T-helper 1 cell (primary cell): ENCODE measurements at places on chromosomes 1 and 21.

- DNase-seq: no peak
Measured at GRCh38 chr1:44860891-44861425, 17.9 kb upstream of the PTCH2 start.

DNA sequence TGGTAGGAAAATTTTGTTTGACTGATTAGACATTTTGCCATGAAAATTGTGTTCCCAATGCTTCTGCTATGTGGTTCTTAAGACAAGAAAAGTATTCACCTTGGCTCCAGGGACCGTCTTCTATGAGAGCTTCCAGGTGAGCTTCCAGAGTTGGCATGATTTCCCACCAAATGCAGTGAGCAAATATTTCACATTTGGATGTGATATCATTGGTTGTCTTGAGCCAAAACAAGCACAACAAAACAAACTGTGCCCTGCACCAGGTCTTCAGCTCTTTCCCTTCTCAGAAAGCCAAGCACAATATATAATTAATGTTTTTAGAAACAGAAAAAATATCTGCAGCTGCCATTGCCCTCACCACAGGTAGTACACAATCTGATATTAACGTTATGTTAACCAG is 1009.0 kb downstream of the PLA2G4A start:
- no peak for DNase-seq

DNA sequence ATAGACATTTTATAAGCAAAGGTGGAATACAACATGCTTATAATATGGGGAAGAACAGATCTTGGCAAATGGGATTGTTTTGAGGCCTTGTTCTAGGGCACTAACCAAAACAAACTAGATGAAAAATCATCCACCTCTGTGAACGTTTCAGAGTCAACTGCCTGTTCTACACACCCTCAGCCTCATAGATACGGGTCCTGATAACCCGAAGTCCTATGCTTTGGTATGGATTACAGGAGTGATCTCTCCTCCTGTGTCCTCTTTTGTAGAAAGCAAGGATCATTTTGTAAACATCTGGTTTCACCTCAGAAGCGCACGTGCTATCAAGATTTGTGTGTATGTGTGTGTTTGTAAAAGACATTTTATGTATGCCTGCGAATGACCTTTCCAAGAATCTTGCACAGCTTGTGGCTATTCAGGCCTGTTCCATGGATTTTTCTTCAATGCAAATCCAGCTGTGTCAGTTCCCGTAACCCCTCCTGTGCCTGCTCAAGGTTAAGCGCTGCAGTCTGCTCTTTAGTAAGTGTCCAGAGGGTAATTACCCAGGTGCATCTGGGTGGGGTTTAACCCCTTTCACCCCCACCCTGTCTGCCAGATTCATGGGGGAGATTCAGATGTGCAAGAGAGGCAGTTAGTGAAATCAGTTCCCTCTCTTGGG is 132.4 kb downstream of the ROR1 start:
- no peak for DNase-seq

GRCh38 chr1:55592122-55592521 is 377.0 kb upstream of the USP24 start:
- no peak for DNase-seq

DNA sequence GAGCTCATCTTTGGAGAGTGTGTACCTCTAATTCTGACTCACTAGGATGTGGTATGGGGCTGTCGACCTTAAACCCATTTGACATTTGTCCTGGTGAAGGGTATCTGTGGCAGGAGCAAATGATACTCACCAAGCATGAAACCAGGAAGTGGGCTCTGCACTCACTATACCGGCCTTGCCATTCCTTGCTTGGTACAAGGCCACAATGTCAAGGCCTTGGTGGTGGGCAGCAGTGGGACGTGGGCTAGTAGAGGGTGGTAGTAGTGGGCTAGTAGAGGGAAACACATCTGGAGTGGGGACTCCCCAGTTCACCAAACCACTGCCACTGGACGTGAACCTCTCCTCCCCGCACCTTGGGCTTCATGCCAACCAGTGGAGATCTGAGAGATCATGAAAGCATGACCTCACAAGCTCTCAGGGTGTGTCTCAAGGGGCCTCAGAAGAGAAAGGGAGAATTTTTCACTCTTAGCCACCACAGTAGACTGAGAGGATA is 11.5 kb downstream of the TNFSF4 start:
- no peak for DNase-seq

DNA sequence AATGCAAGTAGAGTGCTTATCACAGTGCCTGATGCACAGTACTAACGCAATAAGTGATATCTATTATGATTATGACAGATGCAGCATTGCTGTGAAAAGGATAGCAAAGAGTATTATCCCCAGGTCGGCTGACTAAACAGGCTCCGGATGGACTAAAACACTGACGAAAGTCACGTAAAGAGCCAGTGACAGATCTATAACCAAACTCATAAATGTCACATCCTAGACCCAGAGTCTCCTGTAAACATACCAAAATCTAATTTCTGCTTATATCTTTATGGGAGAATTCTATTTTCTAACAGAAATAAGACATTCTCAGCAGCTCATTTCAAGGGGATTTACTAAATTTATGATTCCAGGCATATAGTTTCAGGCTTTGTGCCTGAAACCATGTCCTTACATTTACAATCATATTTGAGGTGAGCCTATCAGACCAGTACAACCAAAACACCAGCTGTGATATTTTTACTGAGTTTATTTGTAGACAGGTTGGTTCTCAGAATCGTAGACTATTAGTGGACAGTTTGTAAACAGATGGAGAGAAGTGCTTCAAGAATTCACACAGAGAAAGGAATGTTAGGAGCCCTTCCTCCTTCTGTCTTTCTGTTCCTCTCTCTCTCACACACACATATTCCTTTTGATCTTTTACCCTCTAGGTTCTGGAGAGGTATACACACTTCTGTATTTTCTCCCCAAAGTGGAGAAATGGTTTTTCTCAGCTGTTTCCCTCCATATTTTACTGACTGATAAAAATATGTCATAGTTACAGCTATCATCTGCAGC is 52.4 kb upstream of the WDR26 start:
- DNase-seq: no peak

DNA sequence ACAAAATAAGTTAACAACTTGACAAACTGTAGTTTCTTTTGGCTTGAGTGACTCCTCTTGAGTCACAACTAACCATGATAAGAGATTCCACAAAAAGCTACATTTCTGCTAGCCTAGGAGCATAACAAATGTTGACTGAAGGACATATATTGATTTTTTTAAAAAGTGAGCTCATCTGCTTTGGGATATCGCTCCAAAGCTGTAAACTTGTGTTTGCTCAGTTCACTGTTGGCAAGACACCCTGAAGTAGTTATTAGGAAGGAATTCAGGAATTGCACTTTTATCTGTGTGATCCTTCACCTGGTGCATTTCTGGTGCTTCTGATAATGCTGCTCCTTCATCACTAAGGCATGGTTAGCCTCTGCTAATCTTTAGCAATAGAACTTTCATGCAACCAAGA is 23.7 kb downstream of the RWDD3 start:
- no peak for DNase-seq

DNA sequence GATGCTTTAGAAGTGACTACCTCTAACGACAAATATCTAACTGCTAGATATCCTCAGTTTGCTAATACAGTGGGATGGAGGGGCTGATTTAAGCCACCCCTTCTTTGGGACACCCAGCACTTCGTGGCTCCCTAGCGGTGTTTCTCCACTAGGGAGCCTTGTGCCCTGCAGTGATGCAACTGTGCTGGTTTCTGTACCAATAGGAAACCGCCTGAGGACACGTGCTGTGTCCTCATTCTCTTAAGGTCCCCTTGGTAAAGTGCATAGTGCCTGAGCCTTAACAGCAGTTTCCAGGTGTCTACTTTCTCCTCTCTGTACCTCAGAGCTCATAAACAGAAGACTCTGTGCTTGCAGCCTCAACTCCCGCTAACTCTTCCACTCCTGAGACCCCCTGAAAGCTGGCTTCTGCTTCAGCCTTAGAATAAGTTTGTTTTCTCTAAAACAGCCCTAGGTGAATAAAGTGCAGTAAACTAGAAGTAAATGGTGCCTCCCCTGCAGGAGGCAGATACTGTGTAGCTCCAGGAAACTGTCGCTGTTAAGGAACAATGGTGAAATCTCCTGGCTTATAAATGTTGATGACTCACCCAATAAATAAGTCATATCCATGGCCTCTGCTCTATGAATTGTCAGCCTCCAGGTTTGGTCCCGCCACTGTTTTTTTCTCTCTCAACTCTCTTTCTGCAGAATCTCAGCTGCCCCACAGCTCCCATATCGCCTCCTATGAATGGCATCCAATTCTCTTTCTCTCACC is 130.4 kb downstream of the AK5 start:
- DNase-seq: no peak

DNA sequence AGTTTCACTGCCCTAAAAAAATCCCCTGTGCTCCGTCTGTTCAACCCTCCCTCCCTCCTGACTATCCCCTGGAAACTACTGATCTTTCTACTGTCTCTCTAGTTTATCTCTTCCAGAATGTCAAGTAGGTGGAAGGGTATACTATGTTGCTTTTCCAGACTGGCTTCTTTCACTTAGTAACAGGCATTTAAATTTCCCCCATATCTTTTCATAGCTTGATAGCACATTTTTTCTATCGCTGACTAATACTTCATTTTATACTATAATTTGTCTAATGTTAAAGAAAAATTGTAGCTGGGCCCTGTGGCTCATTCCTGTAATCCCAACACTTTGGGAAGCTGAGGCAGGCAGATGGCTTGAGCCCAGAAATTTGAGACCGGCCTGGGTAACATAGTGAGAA is 142.8 kb downstream of the DSCAM start:
- no peak for DNase-seq

DNA sequence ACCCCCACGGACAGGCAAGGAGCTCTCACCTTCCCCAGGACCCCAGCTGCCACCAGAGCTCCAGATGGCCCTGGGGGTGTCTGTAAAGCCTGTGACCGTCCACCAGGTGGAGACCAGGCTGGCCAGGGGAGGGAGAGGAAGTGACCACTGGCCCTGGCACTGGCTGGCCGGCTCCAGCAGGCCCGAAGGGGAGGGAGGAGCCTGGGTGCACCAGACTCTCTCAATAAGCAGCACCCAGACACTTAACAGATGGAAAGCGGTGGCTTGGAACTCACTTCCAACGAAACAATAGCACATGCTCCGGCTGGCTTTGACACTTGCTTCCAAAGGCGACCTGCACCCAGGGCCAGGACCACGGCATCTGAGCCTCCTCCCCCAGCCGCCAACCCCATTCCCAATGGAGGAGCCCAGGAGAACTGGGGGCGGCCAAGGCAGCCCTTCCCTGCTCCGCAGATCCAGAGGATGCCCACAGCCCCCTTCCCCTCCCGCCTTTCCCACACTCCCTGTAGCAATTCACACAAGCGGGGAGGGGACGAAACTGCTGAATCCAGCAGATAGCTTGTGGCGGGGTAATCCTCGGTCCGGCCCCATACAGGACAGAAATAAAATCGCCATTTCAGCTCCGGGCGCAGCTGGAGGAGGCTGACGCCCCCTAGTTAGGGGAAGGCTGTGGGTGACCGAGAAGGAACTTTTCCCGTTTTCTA is 742 bp upstream of the PDE9A start:
- DNase-seq: no peak

DNA sequence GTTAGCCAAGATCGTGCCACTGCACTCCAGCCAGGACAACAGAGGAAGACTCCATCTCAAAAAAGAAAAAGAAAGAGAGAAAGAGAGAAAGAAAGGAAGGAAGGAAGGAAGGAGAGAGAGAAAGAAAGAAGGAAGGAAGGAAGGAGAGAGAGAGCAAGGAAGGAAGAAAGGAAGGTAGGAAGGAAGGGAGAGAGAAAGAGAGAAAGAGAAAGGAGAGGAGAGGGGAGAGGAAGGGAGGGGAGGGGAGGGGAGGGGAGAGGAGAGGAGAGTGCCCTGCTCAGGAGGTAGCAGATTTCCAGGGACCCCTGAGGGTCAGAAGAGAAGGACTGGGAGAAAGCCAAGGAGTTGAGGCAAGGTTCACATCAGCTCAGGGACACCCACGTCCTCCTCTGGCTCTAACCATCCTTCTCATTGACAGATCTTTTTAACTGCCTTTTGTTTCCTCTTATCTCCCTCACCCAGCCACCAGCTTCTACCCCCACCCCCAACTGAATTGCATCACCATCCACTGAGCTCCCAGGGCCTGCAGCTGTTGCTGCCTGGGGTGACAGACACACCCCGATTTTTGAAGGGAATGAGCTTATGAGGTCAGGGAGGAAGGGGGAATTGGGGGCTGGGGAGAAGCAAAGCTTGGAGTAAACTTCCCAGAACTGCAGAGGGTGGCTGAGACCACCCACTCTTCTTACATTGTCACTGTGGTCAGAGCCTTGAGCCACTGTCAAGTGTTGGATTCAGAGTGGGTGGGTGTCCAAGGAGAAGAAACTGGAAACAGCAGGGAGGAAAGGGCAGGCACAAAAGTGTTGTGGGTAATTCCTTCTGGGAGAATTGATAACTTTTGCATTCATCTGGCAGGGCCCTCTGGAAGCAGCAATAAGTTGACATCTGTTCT is 91.6 kb downstream of the GLUL start:
- DNase-seq: no peak

- DNase-seq: no peak
Measured at GRCh38 chr1:169271098-169271497, 96.5 kb downstream of the NME7 start.

DNA sequence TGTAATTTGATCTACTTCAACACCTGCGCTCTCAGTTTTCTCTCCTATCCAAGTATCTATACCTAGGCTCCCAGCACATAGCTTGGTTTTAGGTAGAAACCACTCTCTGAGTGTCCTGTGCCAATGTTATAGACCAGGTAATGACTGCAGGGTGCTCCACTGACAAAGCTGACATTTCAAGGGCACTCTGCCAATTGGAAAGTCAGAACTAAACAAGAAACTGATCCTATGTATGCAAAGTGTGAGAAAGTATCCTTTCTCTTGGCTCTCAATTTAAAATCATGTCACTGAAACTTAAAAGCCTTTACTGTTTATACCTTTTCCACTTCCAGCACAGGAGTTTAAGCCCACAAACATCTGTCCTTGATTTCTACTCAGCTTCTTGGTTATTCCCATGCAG is 45.0 kb upstream of the AIM2 start:
- peak; percentile 2 for DNase-seq

- peak; percentile 21 for DNase-seq
Measured at GRCh38 chr1:154747740-154748404, 122.2 kb downstream of the KCNN3 start.

- DNase-seq: no peak
Measured at GRCh38 chr1:5887349-5887970, 104.8 kb downstream of the NPHP4 start.

DNA sequence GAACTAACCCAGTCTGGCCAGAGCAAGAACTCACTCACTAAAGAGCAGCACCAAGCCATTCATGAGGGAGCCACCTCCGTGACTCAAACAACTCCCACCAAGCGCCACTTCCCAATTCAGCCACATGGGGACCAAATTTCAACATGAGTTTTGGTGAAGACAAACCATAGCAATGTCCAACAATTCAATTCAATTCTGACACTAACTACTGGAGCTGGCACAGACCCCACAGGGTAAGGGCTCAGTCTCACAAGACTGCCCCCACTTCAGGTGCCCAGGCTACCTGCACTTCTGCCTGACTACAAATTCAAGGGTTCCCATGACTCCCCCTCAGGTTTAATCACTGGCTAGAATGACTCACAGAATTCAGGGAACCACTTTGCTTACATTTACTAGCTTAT is 48.8 kb upstream of the RAP1A start:
- DNase-seq: peak; percentile 23
